ENCODE measurements at places on chromosomes 7 and 10.

- DNase-seq = no peak
Observed at GRCh38 chr7:84669177-84669732, 474.7 kb upstream of the SEMA3A start.

DNA sequence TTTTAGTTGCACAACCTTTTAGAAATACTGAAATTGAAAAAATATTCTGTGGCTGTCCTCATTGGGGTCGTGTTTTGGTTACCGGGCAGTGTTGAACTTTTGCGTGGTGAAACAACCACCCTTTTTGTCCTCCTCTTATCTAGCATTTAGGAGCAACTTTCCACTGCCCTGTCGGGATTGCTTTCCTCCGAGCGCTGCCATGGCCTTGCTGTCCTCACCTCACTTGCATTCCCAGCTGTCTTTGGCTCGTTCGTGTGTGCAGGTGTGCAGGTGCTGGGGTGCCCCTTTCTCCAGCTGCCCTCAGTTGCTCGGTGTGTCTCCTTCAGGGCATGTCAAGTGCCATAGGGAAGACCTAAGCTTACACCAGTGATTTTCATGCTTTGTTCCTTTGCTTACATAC, 116.9 kb upstream of the GJD4 start:
- no peak for DNase-seq

- DNase-seq = no peak
Observed at GRCh38 chr10:44206127-44206818, 178.6 kb downstream of the CXCL12 start.

DNA sequence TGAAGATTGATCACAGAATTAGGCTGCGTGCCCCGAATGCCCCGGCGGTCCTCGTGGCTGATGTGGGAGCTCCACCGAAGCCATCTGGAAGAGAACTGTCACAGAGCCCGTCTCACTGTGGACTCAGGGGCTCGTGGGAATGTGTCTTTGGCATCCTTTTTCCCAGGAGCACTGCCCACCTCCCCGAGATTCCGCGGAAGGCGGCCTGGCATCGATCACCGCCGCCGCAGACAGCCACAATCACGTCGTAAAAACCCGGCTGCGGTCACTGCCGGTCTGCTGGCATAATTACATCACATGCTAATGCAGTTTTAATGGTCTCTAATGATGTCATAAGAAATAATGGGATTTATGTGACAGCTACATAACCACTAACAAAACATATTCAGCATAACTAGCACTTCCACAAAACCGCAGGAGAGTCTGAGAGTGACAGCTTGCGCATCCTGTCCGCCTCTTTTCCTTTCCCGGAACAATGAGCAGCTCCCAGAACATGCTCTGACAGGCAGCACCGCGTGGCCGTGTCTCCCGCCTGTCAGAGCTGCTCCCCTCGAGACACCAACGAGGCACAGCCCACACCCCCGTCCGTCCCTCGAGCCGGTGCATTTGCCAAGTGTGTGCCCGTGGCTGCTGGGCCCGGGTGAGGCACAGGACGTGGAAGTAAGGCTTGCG, 490.0 kb downstream of the PTPRN2 start:
- no peak for DNase-seq

GRCh38 chr10:104417637-104418292, 64.1 kb downstream of the CFAP58 start:
- DNase-seq = no peak

GRCh38 chr10:125130916-125131315, 29.4 kb downstream of the CTBP2 start:
- no peak for DNase-seq
